ENCODE measurements at places on chromosomes 5 and 9.

- DNase-seq = no peak
Observed at GRCh38 chr5:175750511-175750931, 92.7 kb downstream of the HRH2 start.

GRCh38 chr9:132439153-132439552 is 29.1 kb downstream of the CFAP77 start:
- DNase-seq = no peak

GRCh38 chr5:116559239-116559638 is 15.4 kb downstream of the SEMA6A start:
- DNase-seq = no peak

- no peak for DNase-seq
Observed at GRCh38 chr5:174920906-174921550, 196.6 kb downstream of the MSX2 start.

- DNase-seq = no peak
Observed at GRCh38 chr5:179322071-179323025, 22.9 kb downstream of the ADAMTS2 start.

Measured in AG08396 (cell line).